ENCODE measurements at places on chromosomes 4 and X.
A peak's percentile ranks its signal among the peaks of the same experiment; 100 is the strongest.

DNA sequence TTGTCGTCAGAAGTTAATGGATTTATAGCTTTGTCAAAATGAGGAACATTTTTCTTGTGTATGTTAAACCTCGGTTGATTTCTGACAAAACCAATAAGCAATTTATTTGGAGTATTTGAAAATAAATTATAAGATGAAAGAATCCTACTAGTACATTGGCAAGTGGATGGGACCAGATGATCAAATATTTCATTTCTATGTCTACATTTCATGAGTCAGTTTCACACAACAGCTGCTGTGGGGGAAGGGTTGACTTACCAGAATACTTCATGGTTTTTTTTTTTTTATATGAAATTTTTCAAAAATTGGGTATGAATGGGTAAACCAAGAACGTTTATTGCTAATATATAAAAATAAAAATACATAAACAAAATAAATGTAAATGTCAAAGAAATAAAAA lies 39.4 kb downstream of the RAPGEF2 start:
- DNase-seq, result peak; percentile 16

- no peak for DNase-seq
Observed at GRCh38 chr4:160020804-160021203, 917.9 kb downstream of the RAPGEF2 start.

DNA sequence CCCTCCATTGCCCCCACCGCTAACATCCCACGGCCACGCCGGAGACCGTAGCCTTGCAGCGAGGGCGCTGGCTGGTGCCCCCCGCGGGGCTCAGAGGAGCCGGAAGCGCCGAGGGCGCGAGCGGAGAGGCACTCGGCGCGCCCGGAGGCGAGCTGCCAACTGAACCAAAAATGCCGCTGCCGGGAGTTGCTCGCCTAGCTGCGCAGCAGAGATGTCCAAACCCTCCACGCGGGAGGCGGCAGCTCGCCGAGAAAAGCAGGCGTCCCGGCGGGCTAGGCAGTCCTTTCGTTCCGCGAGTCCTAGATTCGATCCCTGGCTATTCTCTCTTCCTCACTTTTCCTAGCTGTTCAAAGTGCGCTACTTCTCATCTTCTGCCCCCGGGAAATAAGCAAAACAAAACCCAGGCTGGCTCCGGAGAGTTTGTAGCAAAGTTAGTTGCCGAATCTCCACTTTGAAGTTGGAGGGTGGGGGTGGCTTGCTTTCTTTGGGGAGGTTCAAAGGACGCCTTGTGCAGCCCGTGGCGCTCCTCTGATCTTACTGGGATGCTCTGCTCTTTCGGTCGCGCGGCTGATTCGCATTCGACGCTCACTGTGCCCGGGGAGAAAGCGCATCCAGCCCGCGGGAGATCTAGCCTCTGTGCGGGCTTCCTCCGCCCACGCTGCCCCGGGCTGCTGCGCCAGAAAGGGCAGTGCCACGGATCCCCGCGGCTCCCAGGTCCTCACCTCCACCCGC lies 723 bp downstream of the NKX6-1 start:
- DNase-seq, result no peak

DNA sequence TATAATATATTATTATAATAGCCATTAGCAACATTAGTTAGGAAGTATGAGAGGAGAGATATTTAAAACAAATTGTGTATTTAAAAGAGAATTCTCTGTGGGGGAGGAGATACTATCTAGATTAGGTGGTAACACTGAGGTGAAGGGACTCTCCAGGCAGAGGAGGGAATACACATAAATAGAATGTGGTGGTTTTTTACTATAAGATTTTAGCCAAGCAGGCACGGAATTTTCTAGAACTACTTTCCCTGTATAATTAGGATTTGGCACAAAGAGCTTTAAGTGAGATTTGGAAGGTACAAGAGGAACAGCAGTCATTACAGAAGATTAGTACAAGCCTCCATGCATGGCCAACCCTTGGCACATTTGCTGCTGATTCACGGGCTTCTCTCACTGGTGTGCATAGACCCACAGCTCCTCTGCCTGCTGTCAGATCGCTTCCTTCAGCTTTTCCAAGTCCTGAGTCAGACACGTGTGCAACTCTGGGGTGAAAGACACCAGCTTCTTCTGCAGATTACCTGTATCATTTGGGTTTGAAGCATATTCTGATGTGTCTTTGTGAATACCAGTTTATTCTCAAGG lies 685.5 kb downstream of the KCTD8 start:
- DNase-seq, result no peak

DNA sequence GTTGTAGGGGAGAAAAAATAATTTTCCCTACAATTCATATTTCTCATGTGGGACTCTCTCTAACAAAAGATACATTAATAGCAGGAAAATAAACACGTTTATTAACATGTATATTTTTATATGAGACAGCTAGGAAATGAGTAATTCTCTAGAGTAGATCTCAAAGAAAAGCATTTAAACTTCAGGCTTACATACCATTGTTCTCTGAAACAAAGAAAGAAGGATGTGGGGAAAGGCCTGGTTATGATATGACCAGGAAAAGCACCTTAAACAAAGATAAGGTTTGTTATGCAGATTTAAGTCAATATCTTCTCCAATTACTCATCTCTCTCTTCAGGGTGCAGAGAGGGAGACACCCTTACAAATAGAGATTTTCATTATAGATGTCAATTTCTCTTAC lies 131.3 kb downstream of the SLC7A11 start:
- no peak for DNase-seq

GRCh38 chr4:56200275-56200674 lies 187.0 kb downstream of the AASDH start:
- no peak for DNase-seq

GRCh38 chr4:14446311-14446710 lies 556.0 kb upstream of the CPEB2 start:
- DNase-seq, result peak; percentile 67

- no peak for DNase-seq
Observed at GRCh38 chr4:36137336-36137735, 107.0 kb downstream of the ARAP2 start.

DNA sequence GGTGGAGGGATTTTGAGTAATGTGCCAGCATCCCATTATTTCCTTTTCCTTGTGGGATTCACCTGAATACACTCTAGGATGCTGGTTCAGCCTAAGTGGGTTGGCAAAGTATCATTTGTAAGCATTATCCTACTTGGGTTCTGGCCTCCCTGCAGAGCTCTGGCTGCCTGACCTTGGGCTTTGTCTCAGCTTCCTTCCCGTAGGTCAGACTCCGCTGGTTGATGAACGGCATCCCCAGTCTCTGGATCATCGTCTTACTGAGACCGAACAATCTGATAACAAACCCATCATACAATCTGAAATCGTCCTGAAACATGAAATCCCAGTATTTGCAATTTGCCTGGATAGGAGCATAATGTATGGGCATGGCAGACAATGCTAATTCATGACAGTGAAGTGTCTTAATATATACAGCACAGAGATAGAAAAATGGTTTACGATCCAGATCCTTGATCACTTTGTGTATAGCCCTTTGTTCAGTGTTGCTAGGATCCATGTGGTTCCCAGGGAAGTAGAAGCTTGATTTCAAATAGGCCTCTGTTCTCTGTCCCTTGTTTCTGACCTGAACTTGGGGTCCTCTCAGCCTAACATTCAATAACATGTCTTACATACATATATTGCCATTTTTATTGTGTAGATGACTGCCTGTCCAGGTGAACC lies 5.5 kb downstream of the MID2 start:
- no peak for DNase-seq
